Hypothalamus (tissue), 51 donors: ENCODE measurements at places on chromosomes 6 and 20.

- no peak for DNase-seq
These were observed 2.9 kb downstream of the ADA start for GRCh38 chr20:44648579-44648978.

DNA sequence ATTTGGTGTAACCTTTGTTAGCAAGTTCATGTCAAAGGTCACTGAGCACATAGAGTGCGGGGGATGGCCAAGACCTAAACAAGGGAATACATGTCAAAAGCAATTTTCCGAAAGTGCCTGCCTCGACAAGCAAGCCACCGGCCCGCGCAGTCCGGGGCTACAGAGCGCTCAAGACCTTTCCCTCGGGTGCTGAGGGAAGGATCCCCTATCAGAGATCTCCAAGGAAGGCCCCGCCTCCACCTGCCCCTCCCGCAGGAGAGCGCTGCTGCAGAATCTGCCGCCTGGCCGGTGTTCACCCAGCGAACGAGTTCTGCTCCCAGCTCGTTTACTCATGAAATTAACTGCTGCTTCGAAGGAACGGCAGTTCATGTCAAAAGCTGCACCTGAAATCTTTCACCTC is 252.7 kb downstream of the BMP7 start:
- no peak for DNase-seq

DNA sequence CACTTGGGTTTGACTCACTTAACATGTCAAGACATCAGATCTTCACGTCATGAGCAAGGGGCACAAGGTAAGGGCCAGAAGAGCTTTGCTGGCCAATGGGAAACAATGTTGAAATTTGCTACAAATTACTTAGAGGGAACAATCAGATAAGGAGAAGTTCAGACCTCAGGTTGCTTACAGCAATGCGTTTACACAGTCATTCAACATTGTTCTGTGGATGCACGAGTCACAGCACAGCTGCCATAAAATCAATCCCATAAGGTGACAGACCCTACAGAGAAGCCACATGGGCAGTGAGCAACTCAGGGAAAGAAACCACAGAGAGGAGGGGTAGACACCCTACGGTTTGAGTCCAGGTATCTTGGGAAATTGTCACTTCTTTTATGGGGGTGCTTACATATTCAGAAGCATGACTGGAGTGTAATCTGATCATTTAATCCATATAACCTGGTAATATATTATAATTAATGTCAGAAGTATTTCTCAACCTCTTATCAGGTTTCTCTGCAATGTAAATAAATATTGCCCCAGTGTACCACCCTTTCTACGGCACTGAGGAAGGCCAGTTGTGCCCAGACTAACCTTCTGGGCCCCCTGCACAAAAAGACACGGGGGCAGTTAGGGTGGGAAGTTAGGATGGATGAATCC is 2.3 kb upstream of the SLC22A2 start:
- no peak for DNase-seq

DNA sequence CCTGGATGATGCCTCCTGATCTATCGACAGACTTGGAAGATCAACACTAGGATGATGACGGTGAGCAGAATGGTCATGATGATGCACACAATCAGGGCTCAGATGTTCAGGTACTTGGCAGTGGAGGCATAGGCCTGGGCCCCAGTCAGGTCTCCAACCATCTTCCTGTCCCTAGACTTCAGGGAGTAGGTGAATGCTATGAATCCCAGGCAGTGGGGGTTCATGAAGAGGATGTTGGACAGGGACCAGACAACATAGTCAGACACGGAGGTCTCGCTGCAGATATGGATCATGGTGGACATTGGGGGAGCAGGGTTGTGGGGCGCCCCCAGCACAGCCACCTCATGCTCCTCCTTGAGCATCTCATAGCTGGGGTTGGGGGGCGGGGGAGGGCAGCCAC is 27.5 kb downstream of the HLA-F start:
- no peak for DNase-seq
